ENCODE measurements at places on chromosomes 6 and 20.

DNA sequence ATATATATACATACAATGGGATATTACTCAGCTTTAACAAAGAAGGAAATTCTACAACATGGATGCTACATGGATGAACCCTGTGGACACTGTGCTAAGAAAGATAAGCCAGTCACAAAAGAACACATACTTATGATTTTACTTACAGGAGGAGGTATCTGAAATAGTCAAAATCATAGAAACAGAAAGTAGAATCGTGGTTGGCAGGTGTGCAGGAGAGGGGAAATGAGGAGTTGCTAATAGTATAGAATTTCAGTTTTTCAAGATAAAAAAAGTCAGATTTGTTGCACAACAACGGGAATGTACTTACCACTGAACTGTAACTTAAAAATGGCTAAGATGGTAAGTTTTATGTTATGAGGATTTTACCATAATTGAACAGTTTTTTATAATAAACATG, 706.3 kb downstream of the TFAP2A start:
- no peak for DNase-seq

- DNase-seq: no peak
Measured at GRCh38 chr6:71083308-71083820, 126.5 kb upstream of the B3GAT2 start.

GRCh38 chr6:24323632-24324337, 34.1 kb downstream of the DCDC2 start:
- no peak for DNase-seq

DNA sequence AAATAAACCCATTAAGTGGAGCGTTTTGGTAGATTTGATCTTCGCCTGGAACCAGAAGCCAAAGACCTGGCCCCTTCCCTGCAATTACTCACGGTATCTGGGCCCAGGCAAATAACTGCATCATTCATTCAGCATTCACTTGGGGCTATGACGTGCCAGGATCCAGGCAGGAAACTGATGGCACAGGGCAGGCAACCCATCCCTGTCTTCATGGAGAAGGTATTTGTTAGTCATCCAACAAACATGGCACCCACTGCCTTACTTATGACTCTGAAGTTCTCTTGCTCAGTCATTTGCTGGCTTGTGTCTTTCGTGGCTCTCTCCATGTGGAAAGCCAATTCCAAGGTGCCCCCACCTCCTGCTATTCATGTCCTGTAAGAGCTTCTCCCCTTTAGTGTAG, 232.4 kb downstream of the BMP7 start:
- no peak for DNase-seq

GRCh38 chr6:73011945-73012344, 213.4 kb downstream of the KHDC1L start:
- no peak for DNase-seq

DNA sequence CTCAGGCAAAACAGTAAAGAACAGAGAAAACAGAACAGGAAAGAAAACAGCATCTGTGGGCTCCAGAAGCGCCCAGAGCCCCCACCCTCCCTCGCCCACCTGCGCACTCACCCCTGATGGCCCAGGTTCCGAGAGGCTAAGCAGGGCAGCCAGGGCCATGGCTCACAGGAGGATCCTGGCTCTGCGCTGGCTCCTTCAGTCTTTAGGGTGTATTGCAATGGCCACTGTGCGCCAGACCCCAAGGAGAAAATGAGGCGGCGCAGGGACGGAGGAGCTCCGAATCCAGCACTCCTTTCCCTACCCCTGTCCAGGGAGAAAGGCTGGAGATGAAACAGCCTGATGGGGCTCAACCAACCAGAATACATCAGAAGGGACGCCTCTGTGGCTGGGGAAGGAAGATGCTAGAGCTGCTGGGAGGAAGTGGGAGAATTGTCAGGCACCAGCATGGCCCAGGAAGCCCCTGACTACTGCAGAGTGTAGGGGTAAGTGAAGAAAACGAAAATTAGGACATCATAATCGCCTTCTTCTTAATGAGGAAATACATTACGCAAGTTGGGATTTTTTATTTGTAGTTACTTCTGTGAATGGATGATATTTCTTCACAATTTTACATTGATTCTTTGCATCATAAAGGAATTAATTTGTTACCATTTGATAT, 49.0 kb downstream of the COL11A2 start:
- no peak for DNase-seq

- no peak for DNase-seq
Measured at GRCh38 chr6:8218861-8219260, 116.5 kb upstream of the EEF1E1 start.

DNA sequence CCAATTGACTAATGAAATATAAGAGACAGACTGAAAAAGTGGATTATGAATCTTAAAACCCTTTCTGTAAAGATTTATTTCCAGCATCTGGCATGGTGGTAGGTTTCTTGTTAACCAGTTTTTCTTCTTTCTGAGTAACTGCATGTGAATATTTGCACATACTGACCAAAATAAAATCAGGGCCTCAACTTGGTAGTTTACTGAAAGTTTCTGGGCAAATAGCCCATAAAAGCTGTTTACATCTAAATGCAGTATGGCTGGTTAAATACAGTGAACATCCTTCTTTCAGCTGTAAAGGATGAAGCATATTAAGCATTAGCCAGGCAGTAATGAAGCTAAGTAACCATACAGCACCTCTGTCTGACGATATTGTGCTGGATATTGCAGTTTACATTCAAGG, 83.6 kb upstream of the EYS start:
- DNase-seq: no peak

- no peak for DNase-seq
Measured at GRCh38 chr6:64679416-64679815, 1027.6 kb downstream of the EYS start.

GRCh38 chr6:155418017-155418761, 37.5 kb downstream of the NOX3 start:
- no peak for DNase-seq

- no peak for DNase-seq
Measured at GRCh38 chr6:154567695-154568220, 57.3 kb upstream of the CNKSR3 start.

GRCh38 chr6:11368760-11369159, 136.3 kb upstream of the NEDD9 start:
- DNase-seq: no peak

- peak; percentile 14 for DNase-seq
Measured at GRCh38 chr6:3776881-3777507, 25.5 kb upstream of the PXDC1 start.

DNA sequence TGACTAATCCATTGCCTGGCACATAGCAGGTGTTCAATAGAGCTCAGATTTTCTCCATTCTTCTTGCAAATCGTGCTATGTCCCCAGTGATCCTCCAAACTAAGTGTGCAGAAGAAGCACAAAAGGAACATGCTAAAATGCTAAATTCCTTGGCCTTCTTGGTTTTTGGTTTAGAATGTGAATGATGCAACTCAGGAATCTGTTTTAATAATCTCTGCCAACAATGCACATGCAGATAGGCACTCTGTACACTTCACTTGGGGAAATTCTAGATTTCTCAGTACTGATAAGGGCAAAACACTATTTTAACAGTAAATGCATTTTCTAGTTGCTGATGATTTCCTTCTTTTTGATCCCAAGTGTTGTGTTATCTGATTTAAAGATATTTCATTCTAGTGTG, 35.2 kb downstream of the SLC22A1 start:
- no peak for DNase-seq

GRCh38 chr6:116969211-116969863, 92.3 kb downstream of the RFX6 start:
- peak; percentile 27 for DNase-seq

DNA sequence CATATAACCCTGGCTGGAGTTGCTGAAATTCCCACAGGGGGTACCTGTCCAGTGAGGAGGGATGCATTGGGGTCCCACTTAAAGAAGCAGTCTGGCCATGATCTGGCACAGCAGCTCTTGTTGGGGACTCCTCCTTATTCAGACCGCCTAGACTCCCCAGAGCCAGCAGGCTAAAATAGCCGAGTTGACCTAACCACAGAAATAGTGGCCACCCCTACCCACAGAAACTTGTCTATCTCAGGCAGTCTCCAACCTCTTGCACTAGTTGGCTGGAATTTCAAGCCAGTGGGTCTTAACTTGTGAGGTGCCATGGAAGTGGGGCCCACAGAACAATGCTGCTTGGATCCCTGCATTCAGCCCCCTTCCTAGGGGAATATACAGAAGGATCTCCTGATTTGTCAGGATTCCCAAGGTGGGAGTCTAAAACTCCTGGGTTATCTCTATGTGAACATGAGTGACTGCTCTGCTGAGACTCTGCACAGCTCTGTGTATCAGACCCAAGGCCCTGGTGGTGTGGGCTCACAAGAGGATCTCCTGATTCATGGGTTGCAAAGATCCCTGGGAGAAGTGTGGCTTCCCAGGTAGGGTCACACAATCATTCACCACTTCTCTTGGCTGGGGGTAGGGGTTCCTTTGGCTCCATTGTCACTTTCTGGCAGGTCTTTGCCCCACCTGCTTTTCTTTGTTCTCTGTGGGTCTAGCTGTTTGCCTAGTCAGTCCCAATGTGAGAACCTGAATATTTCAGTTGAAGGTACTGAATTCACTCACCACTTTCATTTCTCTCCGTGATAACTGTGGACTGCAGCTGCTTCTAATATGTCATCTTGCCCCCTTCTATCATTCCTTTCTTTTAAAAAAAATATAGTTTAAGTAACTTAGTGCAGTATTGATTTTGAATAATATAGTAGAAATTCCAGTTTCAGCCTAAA, 65.5 kb upstream of the CLVS2 start:
- DNase-seq: no peak

DNA sequence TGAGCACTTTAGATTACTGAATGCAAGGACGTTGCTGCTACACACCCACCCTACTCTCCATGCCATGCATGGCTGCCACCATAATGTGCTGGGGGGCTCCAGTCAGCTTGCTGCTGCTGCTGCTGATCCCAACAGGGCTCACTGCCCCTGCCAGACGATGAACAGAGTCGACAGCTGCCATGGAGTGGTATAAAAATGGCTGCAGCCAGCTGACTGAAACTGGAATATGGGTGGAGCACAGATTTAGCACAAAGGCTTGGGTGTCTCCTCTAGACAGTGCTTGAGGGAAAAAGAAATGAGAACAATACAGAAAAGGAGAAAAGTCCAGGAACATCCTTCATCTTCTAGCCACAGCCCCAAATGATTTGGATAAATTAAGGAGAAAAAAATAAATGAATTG, 150.7 kb downstream of the PDSS2 start:
- DNase-seq: no peak

DNA sequence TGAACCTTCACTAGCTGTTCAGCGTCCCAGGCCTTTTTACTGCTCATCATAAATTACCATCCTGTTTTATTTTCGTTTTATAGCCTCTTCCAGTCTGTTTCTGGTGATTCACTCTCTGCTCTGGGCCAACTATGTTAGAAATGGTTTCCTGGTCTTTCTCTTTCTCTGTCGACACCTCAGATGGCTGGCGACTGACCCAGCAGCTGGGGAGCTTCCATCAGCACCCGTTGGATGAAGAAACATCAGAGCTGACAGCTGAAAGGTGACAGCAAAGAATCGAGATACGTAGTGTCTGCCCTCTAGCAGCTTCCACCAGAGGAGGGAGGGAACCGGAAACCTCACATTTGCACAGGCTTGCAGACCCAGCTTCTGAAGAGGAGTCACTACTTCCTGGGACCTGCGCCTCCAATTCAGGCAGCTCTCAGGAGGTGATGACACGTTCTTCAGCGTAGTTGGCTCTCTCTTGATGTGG, 82.9 kb upstream of the MLN start:
- DNase-seq: no peak

DNA sequence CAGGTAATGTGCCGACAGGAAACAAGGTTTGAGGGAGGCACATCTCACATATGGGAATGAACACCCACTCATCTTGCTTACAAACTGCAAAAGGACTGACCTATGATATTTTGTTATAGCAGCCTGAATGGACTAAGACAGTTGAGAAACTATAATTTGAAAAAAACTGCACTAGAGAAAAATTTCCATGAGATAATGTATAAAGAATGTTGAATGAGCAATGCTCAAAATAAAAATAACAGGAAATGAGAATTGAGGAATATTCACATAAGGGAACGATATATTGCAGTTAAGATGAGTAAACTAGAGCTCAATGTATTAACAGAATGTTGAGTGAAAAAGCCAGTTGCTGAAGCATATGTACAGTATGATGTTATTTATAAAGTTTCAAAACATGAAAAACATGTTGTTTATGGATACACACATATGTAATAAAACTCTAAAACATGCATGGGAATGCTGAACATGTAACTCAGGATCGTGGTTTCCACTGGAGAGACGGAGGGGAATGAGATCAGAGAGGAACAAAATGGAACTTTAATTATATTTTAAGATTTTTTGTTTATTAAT, 6.3 kb upstream of the TBC1D22B start:
- DNase-seq: no peak

DNA sequence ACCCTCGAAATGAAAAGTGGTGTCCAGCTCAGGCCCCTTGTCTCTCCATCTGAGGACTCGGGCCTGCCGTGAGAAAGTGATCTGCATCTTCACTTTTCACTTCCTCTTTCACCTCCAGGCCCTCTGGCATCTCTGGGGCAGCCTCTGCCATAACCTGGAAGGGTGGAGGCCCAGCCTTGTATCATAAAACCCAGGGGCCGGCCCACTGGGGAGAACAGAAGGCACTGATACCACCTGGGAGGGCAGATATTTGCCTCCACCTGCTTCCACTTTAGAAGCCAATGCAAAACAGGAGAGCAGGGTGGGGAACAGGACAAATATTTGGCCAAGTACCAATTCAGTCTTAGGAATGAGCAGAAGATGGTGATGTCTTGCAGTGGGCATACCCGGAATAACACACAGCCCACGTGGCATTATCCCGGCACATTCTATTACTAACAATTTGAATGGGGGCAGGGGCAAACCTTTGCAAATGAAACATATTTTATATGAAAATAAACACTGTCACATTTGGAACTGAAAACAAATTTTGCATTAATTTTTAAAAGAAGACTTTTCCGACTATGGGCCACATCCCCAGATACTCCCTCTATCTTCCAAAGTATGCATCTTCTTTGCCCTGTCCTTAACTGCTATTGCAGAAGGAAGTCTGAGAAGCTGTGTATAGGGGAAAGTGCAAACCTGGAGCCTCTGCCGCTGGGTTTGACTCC, 69.2 kb upstream of the TBC1D7 start:
- no peak for DNase-seq

GRCh38 chr6:100057941-100058340, 63.9 kb upstream of the MCHR2 start:
- DNase-seq: no peak

DNA sequence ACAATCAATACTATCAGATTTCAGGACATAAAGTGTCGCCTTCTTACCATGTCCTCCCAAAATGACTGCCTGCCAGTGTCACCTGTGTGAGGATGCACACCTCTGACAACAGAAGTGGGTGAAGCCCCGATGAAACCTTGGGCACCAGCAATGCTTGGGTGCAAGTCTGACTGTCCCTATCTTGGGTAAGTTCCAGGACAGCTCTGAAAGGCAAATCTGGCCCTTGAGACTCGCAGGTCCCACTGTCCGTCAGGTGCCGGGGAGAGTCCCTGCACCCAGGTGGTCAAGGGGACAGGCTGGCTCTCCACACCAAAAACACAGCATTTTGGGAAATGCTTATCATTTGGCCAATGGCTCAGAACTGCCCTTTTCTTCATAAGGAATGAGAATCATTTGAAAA, 43.3 kb downstream of the EZR start:
- DNase-seq: no peak

Data from endothelial cell (in vitro differentiated cells).